T-helper 1 cell (primary cell): ENCODE measurements at places on chromosomes 12 and 14.
A peak's percentile ranks its signal among the peaks of the same experiment; 100 is the strongest.

DNA sequence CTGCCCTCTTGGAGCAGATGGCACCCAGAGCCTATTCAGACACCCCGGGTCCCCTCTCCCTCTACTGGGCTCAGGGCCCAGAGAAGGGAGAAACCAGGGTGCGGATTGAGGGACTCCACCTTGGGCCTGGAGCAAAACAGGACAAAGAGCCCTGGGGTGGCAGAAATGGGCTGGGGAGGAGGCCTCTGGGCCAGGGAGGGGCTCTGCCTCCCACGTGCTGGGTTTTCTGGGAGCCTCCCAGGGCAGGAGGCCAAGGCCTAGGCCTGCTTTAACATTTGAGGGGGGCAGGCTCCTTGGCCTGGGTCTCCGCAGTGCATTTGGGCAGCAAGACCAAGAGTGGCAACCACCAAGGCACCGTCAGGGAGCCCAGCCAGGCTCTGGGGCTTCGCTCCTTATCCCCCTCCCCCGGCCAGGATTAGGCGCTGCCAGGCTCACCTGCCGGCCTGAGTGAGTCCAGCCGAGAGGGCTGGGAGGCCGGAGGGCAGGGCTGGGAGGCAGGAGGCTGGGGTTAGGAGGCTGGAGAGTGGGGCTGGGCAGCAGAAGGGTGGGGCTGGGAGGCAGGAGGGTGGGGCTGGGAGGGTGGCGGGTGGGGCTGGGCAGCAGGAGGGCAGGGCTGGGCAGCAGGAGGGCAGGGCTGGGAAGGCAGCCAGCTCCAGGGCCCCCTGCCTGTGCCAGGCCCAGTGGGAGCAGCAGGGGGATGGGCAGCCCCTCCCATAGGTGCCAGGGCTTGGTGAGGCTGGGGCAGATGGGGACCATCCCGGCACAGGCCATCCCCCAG, 101.8 kb upstream of the EIF5 start:
- no peak for DNase-seq

DNA sequence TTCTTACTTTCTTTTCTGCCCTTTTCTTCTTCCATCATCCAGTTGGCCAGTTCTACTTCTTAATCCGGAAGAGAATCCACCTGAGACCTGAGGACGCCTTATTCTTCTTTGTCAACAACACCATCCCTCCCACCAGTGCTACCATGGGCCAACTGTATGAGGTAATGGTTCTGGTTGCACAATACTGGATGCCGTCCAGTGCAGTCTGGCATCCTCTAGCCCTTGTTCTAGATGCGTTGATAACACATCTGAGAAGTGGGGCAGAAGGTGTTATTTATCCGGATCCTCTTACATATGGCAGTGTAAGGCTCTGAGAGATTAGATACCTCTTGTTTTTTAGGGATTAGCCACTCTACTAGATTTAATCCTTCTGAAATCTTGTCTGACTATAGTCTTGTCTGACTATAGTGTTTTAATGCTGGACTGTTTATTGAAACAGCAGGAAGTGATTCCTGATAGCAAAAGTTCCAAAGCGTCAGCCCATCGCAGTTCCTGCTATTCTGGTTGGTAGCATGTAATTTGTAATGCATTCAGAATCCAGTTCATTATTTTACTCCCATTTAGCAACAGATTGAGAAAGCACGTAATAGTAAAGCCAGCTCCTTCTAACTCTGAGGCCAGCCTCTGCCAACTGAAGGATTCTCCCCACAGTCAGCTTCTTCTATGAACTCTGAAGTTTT, 7.9 kb downstream of the GABARAPL1 start:
- no peak for DNase-seq

DNA sequence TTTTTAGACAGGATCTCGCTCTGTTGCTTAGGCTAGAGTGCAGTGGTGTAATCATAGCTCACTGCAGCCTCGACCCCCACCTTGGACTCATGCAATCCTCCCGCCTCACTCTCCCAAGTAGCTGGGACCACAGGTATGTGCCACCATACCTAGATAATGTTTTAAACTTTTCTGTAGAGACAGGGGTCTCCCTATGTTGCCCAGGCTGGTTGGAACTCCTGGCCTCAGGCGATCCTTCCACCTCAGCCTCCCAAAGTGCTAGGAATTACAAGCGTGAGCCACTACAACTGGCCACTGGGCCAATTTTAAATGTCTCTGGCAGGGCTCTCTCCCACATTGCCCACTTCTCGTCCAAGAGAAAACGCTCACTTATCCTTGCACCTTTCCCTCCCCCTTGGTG, 66.5 kb upstream of the DACT1 start:
- no peak for DNase-seq

- no peak for DNase-seq
Measured at GRCh38 chr14:92352158-92352985, 29.4 kb downstream of the SLC24A4 start.

GRCh38 chr14:70254476-70254961, 65.8 kb upstream of the SLC8A3 start:
- DNase-seq: no peak

- no peak for DNase-seq
Measured at GRCh38 chr12:75876832-75877762, 154.5 kb downstream of the PHLDA1 start.

- DNase-seq: no peak
Measured at GRCh38 chr12:62966990-62967506, 32.1 kb upstream of the PPM1H start.

DNA sequence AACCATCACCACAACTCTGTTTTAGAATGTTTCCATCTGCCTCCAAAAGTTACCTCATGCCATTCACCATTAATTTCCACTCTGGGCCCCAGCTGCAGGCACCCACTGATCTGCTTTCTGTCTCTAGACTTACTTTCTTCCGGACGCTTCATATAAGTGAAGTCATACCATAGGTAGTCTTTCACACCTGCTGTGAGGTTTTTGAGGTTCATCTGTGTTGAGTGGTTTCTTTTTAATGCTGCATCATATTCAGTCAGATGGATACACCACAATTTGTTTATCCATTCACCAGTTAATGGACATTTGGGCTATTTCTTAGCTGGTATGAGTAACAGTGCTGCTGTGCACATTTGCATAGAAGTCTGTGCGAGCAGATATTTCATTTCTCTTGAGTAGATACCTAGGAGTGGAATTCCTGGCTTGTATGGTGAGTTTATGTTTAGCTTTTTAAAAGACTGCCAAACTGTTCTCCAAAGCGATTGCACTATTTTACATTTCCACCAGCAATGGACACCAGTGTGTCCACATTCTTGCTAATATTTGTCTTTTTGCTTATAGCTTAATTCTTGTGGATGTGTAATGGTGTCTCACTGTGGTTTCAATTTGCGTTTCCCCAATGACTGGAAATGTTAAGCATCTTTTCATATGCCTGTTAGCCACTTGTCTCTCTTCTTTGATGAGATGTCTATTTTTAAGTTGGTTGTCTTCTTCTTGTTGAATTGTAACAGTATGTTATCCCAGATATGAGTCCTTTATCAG, 48.3 kb downstream of the ZFYVE21 start:
- DNase-seq: no peak

GRCh38 chr12:54005853-54006558, 2.8 kb upstream of the HOXC8 start:
- peak; percentile 88 for DNase-seq

DNA sequence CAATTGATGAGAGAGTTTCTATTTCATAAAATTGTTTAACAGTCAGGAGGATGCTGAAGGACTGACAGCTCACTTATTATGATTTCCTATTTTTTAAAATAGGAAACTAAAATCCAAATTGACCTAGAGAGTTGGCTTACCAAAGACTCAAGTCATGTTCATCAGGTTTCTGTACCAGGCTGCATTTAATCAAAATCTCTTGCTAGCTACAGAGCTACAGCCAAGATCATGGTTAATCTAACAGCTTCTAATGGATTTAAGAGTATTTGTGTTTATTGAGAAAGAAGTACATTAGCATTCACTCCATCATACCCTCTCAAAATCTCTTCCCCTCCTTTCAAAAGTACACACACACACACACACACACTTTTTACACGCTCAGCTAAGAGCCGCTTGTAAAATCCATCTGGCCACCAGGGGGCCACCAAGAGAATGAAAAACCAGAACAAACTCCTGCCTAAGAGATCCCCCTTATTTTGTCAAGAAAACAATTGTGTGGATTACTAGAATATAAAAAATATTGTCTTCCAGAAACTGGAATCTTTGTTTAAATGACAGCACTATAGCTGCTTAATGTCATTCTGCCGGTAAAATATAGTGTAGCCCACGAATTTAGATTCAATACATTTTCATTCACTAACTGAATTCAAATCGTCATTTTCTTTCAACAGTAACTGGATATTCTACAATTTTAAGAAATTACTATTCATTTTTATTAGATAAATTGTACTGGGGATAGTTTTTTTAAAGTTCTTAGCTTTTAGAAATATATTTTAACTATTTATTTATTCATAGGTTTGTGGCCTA, 334.0 kb downstream of the BTG1 start:
- DNase-seq: peak; percentile 16

DNA sequence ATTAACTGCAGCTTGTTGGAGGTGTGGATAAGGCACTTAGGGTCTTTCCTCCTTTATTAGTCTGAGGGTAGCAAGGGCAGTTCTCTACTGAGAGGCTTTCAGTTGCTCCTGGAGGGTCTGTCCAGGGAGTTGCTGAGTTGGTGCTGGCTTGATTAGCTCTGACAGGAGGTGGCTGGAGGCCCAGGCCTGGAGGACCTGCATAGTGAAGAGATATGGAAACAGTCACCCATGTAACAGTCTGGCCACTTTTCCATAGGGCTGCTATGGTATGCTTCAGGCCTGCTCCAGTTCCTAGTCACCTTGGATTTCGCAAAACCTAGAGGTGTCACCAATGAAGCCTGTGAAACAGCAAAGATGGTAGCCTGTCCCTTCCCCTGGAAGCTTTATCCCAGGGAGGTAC, 143.3 kb upstream of the SLC38A2 start:
- no peak for DNase-seq

- DNase-seq: no peak
Measured at GRCh38 chr14:92595267-92595666, 81.7 kb downstream of the RIN3 start.

DNA sequence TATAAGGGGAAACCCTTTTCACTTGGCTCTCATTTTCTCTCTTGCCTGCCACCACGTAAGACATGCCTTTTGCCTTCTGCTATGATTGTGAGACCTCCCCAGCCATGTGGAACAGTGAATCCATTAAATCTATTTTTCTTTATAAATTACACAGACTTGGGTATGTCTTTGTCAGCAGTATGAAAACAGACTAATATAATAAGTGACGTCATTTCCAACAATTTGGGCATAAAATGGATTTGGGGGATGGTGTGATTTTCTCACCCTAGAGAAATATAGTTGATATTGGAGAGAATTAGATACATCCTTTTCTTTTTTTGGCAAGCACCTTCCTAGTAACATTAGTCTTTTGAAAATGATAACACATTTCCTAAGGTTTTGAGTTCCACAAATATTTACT, 490.5 kb downstream of the TMEM132D start:
- DNase-seq: no peak

GRCh38 chr12:96177013-96177412, 17.2 kb upstream of the ELK3 start:
- no peak for DNase-seq

DNA sequence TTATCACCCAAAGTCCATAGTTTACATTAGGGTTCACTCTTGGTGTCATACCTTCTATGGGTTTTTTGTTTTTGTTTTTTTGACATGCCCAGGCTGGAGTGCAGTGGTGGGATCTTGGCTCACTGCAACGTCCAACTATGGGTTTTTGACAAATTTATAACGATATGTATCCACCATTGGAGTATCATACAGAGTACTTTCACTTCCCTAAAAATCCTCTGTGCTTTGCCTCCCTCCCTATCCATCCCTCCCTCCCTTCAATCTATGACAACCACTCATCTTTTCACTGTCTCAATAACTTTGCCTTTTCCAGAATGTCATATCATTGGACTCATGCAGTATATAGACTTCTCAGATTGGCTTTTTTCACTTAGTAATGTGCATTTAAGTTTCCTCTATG, 139.0 kb upstream of the CCDC198 start:
- no peak for DNase-seq

DNA sequence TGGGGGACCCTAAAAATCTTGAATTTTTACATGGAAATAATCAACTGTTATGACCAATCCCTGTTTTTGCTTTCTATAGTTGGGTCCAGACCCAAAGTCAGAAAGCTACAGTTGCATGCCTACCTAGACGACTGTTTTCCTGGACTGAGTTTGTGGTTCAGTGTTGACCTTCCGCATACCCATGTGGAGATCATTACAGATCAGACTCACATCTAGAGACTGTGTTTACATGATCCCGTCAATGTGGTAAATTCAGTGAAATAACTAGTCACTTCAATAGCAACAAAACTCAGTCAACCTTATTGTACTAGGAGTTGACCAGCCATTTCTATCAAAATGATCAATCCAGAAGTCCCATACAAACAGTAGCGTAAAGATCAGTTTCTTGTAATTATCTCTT, 257.6 kb downstream of the EGLN3 start:
- no peak for DNase-seq

DNA sequence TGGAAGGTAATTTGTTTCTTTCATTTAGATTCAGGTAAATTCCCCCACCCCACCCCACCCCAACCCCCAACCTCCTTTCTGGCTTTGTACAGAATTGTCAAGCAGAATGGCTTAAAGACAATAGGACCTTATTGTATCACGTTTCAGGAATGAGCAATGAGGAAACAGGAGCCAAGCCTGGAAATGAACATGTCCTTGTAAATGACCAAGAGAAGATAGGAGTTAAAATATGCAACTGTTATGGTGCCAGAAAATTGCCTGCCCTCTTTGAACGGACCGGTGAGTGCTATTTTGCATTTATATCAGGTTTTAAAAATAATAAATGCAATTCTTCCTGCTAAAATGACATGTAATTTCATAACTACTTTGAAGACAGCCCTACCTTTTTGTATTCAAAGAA, 141.6 kb upstream of the PELI2 start:
- DNase-seq: no peak

DNA sequence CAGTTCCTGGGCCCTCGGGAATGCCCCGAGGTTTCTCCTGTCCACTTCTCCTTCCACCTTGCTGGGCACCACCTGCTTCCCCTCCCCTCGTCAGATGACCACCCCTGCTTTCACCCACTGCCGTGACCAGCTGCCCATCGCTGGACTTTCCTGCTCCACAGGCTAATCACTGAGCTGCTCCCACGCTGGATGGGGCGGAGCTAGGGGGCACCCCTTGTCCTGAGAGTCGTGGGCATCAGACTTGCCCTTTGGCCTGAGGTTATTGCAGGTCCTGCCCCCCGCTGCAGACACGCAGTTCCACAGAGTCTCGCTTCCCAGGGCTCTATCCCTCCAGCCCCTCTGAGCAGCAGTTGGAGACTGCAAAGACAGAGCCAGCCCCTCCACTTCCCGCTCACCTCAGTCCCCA, 427 bp downstream of the SLC6A12 start:
- DNase-seq: no peak

DNA sequence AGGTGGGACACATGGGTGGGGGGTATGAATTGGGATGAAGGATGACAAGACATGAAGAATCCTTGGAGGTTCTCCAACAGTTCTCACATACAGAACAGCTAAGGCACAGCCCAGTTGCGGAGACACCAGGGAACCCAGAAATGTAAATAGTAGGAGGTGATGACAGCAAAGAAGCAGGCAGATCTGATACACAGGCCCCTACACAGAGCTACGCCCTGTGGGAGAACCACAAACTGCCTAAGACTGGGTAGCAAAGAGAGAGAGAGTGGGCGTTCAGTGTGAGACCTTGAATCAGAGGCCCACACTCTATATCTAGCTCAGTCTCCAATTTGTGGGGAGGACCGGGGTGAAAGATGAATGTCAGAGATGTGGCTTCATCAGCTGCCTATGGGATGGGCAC, 9.5 kb upstream of the NUMB start:
- no peak for DNase-seq

GRCh38 chr14:101150039-101150610, 246.6 kb upstream of the RTL1 start:
- no peak for DNase-seq
